ENCODE measurements at places on chromosomes 2 and 18.

DNA sequence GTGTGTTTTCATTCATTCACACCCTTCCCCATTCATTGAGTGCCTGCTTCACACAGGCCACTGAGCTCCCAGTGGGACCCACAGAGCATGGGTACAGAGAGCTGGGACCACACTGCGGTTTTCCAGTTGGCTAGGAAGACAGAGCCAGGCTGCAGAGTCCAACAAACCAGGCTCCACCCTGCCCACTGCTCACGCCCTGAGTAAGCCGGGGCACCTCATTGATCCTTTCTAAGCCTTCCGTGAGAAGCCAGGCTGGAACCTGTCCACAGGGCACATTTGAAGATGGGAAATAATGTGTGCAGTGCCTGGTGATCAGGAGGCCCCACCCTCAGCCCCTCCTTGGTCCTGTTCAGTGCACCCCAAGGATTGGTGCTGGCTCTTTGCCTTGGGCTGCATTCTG, 13.5 kb downstream of the KCNIP3 start:
- no peak for DNase-seq

GRCh38 chr2:229856413-229856812, 65.4 kb downstream of the TRIP12 start:
- DNase-seq = no peak

GRCh38 chr2:48165070-48165753, 258.9 kb upstream of the FBXO11 start:
- no peak for DNase-seq

- DNase-seq = no peak
Measured at GRCh38 chr2:86695053-86695691, 24.9 kb upstream of the RMND5A start.

GRCh38 chr18:30917651-30918050, 124.9 kb downstream of the DSC3 start:
- no peak for DNase-seq

- peak; percentile 27 for DNase-seq
Measured at GRCh38 chr2:45892757-45893156, 241.3 kb downstream of the PRKCE start.

GRCh38 chr2:226671141-226671676, 128.4 kb downstream of the IRS1 start:
- no peak for DNase-seq

DNA sequence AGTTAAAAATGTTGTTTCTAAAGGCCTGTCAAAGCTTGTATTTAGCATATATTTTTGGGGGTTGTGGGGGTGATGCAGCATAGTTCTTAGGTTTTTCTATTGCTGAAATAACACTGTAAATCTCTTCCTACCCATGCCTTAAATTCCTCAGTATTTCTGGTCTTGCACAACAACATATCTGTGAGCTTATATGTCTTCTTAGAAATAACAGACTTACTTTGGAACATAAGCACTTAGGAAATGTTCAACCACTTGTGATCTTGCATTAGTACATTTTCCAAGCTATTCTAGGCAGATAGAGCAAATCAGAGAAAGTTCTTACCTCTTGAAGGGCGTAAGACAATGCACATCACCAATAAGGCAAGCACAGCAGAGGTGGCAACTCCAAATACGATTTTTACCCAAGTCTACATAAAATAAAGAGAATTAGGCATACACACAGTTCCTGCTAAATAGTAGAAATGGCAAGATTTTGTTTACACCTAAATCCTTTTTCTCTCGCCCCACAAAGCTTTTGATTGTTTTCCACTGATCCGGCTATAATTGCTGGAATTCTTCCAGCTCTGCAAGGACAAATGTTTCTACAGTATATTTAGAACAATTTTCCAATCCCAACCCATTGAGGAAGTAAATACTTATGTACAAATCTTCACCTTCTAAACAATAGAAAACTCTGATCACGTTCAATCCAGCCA, 512 bp downstream of the FAP start:
- DNase-seq = no peak

Measured in AG20443 (cell line).